Inflammatory macrophage treated with lipopolysaccharide for 4 hours (primary cell): ENCODE measurements at places on chromosomes 4 and X.

GRCh38 chrX:105189093-105189492, 31.4 kb downstream of the TEX13A start:
- no peak for DNase-seq

DNA sequence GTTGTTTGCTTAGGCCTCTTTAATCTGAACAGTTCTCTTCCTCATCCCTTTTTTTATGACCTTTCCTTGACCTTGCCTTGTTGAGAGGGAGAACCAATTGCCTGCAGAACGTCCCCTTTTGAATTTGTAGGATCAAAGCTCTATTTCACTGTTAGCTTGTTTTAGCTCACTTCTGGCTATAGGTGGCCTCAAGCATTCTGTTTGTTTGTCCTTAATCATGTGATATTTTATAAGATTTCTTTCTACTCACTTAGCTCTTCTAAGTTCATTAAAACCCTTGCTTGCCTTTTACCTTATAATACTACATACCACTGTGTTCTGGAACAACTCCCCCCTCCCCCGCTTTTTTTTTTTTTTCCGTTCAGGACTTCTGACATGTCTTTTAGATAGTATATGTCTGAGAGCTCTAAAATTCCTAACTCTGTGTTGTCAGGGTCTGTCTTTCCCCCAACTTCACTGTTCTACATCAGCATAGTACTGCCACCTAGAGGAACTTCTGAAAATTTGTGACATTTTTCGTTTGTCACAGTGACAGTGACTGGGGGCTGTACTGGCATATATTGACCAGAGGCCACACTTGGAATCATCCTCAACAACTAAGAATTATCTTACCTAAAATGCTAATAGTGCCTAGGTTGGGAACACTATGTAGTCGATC, 128.5 kb downstream of the LARP7 start:
- peak; percentile 19 for DNase-seq

GRCh38 chr4:141870152-141870551, 233.8 kb downstream of the IL15 start:
- no peak for DNase-seq

DNA sequence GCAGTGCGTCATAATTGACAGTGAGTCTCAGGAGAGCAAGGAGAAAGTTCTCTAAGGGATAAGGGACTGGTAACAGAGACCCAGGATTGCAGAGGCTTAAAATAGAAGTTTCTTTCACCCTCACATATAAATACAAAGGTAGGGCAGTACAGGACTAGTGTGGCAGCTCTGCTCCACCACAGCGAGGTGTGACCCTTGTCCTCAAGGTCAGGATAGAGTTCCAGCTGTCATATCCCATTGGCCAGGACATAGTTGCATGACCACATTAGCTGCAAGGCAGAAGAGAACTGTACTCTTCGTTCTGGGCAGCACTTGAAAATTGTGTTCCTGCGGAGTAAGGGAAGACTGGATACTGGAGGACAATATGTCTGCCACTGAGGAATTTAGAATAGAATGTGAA, 94.5 kb downstream of the RS1 start:
- no peak for DNase-seq

DNA sequence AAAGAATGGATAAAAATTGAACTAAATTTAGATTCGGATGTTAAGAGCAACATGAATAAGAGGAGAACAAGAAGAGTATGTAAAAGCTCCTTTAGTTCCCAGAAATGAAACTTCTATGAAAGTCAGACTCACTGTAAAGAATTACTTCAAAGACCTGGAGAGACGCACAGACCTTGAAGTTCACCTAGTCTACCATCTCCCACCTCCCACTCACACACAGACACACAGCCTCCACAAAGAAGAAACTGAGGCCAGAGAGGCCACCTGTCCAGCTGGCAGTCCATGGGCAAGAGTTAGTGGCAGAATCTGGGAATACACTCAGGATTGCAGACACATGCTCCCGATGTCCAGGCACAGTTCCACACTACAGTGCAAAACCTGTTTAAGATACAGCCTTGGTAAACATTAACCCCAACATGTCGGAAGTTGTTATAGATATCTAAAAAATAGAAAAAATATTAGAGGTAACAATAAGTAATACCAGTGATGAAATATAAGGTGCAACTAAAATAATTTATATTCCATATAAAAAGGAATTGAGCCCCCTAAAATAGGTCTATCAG, 288.8 kb downstream of the INPP4B start:
- no peak for DNase-seq

GRCh38 chrX:96771486-96771885, 86.8 kb downstream of the DIAPH2 start:
- peak; percentile 66 for DNase-seq

DNA sequence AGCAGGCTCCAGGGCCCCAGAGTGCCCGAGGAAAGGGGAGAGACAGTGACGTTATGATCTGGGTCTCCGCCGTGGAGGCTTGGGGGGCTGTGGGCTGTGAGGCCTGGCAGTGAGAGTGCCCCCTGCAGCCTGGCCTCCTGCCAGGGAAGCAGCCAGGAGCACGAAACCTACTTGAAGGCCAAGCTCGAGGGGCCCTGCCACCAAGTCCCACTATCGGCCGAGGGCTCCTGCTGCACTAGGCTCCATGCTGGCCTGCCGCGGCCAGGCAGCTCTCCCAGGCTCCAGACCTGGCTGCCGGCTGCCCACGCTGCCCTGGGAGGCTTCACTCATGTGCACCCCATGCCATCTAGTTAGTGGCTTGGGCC, 18.7 kb downstream of the FLNA start:
- DNase-seq, result no peak

- no peak for DNase-seq
Measured at GRCh38 chr4:7210824-7211223, 18.5 kb downstream of the SORCS2 start.

DNA sequence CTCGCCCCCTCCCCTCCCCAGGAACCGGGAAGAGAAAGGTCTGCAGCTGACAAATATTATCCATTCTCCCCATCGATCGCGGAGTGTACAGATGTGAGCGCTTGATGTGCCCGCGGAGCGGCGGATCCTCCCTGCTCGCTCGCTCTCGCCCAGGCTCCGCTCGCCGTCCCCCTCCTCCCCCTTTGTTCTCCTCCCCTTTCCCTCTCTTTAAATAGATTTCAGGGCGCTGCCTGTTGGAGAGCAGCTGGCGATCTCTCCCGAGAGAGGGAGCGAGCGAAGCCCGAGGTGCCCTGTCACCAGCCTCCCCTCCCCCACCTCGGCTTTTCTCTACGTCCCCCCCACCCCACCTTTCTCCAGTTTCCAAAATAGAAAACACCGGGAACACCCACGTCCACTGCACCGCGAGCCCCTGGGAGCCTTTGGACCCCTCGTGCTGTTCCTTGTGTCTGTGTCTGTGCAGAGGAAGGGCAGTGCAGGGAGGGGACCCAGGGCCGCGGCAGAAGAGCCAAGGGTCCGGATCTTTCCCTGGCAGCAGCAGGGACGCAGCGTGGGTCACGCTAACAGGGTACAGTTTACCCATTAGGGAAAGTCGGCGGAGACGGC, 56.6 kb upstream of the BCOR start:
- no peak for DNase-seq

DNA sequence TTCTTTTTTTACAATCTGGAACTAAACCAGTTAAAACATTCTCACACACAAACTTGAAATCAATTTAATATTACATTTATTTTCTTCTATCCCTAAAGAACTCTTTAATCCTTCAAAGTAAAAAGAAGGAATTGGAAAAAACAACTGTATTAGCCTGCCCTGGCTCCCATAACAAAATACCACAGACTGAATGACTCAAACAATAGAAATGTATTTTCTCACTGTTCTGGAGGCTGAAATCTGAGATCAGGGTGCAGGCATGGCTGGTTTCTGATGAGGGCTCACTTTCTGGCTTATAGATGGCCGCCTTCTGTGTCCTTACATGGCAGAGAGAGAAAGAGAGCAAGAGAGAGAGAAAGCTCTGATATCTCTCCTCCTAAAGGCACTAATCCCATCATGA, 149.4 kb downstream of the PDGFRA start:
- no peak for DNase-seq

DNA sequence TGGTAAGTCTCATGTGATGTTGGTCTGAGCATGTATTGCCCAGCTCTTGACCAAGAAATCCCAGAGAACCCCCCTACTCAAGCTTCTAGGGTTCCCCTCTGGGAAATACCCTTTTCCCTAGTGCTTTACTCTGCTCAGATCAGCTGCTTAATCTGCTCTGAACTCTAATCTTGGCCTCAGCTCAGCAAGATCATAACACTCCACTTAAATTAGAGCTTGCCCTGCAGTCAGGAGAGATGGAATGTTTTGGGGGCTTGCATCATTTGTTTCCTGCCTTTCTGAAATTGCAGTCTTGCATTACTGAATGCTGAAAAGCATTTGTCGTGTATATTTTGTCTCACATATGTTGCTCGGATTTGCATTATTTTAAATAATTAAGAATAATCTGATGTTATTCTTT, 1153.6 kb downstream of the FSTL5 start:
- no peak for DNase-seq

- peak; percentile 61 for DNase-seq
Measured at GRCh38 chr4:1243451-1244080, 5.4 kb downstream of the CTBP1 start.
